ENCODE measurements at places on chromosomes 1 and 21. TPM values are rescaled to one million over a fixed set of nuclear protein-coding genes. Genes with fewer than 3 reads are reported as not detected.

The NTRK1 gene
- not detected for total RNA-seq

GRCh38 chr1:221778125-221778524, 36.2 kb upstream of the DUSP10 start:
- no peak overlapping the region for H3K4me3 ChIP-seq
- no peak for DNase-seq
- H3K27ac ChIP-seq: no peak overlapping the region
- no peaks in the 10 kb centered on the region for H3K4me1 ChIP-seq

DNA sequence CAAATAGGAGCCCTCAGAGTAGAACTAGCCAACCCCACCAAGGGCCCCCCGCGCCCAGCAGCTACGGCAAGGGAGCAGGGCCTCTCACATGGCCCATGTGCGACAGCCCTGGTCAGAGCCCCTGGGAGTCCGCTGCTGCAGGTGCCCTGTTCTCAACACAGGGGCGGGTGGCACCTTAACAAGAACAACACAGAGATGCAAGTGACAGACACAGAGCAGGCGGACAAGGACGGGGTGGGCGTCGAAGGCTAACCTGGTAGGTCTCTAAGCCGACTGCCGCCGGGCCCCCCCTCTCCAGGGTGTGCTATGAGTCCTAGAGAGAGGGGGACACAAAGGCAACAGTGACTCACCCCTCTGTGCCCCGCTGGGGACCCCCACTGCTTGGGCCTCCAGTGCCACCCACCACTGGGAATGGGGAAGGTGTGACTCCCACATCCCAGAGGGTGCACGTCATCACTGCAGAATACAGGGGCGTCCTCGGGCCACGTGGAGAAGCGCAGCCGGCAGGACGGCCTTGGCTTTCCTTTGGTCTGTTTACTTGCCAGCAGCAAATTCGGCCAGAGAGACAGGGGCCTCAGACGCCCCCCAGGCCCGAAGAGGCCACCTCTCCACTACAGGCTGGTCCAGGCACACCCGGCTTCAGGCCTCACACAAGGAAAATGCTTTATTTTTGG, 44.8 kb downstream of the PRDM15 start:
- H3K36me3 ChIP-seq: peaks cover 26% of the 10 kb centered on the region
- no peaks in the 10 kb centered on the region for H3K4me1 ChIP-seq
- DNase-seq: no peak
- no peak overlapping the region for H3K4me3 ChIP-seq
- no peak overlapping the region for H3K27ac ChIP-seq

DNA sequence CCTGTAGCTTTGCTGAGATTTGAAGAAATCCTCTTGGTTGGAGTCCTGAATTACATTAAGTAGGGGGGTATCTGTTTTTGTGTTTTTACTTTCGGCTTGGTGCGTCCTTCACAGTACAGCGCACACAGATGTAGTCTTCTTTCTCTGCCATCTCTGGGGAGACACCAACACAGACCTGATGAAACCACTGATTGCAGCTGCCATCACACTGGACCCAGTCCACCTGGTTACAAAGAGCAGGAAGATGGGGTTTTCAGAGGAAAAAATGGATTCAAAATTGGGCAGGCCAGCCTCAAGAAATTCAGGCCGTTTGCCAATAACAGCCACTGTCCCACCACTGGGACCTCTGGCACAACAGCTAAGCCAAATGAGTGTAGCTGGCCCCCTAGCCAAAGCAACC, 18.7 kb upstream of the SYT2 start:
- H3K27ac ChIP-seq: no peak overlapping the region
- no peak overlapping the region for H3K4me3 ChIP-seq
- H3K4me1 ChIP-seq: no peaks in the 10 kb centered on the region
- H3K27me3 ChIP-seq: no peaks in the 10 kb centered on the region

The RAB3B gene
- 8.2 TPM for total RNA-seq

The CDKN2C gene
- total RNA-seq: 9.2 TPM

DNA sequence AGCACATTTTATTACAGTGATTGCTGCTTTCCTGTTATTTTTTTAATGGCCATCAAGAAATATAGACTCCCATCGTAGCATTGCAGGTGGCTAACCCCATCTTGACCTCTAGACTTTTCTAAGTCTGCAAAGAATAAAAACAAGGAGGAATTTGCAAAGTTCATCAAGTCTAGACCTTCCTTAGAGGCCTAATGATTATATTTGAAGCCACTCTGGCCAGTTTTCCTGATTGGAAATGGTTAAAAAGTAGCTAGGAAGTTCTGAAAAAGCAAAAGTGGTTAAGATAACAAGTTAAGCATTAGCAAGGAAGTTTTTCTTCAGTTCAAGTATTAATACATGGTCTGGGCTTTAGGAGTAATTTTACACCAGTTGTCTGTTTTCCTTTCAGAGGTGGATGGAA, 16.7 kb upstream of the KCNJ15 start:
- no peak overlapping the region for H3K4me3 ChIP-seq
- DNase-seq: no peak
- no peaks in the 10 kb centered on the region for H3K36me3 ChIP-seq
- peak overlapping the region; percentile 99 for H3K27ac ChIP-seq

DNA sequence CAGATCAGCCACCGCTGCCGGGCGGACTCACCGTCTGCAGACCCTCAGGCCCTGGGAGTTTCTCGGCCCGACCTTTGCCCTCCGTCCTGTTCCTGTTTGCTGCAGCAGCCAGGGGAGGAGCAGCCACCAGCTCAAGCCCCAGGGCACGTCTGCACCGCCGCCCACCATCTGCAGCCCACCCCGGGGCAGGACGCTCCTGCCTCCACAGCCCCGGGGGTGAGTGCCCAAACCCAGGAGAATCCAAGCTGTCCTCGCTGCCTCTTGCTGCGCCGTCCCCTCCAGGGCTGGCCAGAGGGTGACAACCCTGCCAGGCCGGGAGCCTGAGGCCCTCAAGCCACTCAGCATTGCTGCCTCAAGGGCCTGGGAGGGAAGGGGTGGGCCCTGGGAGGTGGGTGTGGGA, 1.2 kb upstream of the SLC25A34 start:
- DNase-seq: no peak
- H3K4me1 ChIP-seq: peaks cover 4% of the 10 kb centered on the region
- no peak overlapping the region for H3K27ac ChIP-seq
- H3K4me3 ChIP-seq: no peak overlapping the region
- peaks cover 5% of the 10 kb centered on the region for H3K36me3 ChIP-seq

DNA sequence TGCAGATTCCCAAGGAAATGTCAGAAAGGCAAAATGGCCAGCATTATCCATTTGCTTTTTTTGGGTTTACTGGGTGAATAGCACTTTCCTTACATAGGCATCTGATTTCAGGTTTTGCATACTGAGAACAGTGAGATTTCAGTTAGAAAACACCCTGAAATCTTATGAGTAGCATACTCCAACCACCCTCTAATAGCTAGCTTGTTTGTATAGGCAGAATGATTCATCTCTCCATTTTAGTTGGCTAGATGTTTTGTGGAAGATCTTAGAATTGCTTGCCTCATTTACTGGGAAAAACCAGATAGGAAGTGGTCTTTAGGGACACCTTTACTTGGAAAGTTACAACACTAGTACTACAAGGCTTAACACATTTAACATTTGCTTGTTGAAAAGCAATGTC, 10.4 kb downstream of the KYAT3 start:
- H3K4me1 ChIP-seq: peaks cover 53% of the 10 kb centered on the region
- H3K27ac ChIP-seq: no peak overlapping the region
- DNase-seq: no peak
- no peaks in the 10 kb centered on the region for H3K27me3 ChIP-seq
- no peak overlapping the region for H3K4me3 ChIP-seq
- peaks cover 23% of the 10 kb centered on the region for H3K36me3 ChIP-seq

The CA6 gene
- not detected for total RNA-seq

- no peak overlapping the region for H3K27ac ChIP-seq
- no peaks in the 10 kb centered on the region for H3K4me1 ChIP-seq
- H3K27me3 ChIP-seq: peaks cover 46% of the 10 kb centered on the region
- no peak for DNase-seq
- no peak overlapping the region for H3K4me3 ChIP-seq
These were observed 178.7 kb downstream of the MRPL39 start for GRCh38 chr21:25428537-25428936.

DNA sequence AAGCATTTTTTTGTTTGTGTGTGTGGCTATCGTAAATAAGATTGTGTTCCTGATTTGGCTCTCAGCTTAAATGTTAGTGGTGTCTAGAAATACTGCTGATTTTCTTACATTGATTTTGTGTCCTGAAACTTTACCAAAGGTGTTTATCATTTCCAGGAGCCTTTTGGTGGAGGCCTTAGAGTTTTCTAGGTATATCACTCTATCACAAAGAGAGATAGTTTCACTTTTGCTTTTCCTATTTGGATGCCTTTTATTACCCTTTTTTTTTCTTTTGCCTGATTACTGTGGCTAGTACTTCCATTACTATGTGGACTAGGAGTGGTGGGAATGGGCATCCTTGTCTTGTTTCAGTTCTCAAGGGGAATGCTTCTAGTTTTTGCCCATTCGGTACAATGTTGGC, 109.6 kb downstream of the S1PR1 start:
- no peak overlapping the region for H3K27ac ChIP-seq
- DNase-seq: no peak
- peaks cover 38% of the 10 kb centered on the region for H3K27me3 ChIP-seq
- no peak overlapping the region for H3K4me3 ChIP-seq
- H3K4me1 ChIP-seq: no peaks in the 10 kb centered on the region
- no peaks in the 10 kb centered on the region for H3K36me3 ChIP-seq

- H3K27me3 ChIP-seq: no peaks in the 10 kb centered on the region
- peaks cover 2% of the 10 kb centered on the region for H3K4me1 ChIP-seq
- H3K27ac ChIP-seq: no peak overlapping the region
- DNase-seq: no peak
- peaks cover 36% of the 10 kb centered on the region for H3K36me3 ChIP-seq
These were observed 23.2 kb downstream of the CDC73 start for GRCh38 chr1:193144999-193145398.

DNA sequence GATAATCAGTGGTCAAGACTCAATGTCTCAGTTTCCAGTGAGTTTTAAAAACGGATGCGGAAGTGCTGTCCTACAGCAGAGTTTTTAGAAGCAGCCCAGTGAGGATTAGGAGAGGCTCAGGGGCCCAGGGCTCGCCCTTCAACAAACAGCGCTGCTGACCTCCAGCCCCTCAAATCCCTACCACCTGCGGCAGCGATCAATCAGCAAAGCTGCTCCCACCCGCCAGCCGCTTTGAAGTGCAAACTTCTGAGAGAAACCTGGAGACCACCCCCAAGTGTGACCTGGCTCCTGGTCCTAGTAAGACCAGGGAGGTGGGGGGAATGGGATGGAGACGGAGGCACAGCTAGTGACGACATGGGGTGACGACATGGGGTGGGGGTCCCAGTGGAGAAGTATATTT, 14.4 kb downstream of the ZBTB17 start:
- peaks cover 3% of the 10 kb centered on the region for H3K36me3 ChIP-seq
- H3K4me1 ChIP-seq: peaks cover 67% of the 10 kb centered on the region
- H3K4me3 ChIP-seq: no peak overlapping the region
- DNase-seq: no peak
- H3K27me3 ChIP-seq: no peaks in the 10 kb centered on the region
